ENCODE measurements at places on chromosomes 11 and 22.

DNA sequence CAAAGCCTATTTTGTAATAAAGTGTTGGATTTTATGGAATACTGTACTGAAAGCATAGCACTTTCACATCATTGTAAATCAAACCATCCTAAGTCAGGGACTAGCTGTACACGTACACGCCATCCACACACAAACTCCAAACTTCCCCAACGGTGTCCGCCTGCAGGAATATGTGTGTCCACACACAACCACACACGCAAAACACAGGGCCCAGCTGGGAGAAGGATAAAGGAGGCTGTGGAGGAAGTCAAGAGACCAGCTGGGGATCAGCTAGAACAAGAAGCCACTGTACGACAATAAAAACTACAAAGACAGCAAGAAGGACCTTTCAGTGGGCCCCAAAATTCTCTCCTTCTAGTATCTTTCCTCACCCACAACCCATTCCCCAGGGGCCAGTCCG is 1.6 kb downstream of the TRIM29 start:
- no peak for DNase-seq

DNA sequence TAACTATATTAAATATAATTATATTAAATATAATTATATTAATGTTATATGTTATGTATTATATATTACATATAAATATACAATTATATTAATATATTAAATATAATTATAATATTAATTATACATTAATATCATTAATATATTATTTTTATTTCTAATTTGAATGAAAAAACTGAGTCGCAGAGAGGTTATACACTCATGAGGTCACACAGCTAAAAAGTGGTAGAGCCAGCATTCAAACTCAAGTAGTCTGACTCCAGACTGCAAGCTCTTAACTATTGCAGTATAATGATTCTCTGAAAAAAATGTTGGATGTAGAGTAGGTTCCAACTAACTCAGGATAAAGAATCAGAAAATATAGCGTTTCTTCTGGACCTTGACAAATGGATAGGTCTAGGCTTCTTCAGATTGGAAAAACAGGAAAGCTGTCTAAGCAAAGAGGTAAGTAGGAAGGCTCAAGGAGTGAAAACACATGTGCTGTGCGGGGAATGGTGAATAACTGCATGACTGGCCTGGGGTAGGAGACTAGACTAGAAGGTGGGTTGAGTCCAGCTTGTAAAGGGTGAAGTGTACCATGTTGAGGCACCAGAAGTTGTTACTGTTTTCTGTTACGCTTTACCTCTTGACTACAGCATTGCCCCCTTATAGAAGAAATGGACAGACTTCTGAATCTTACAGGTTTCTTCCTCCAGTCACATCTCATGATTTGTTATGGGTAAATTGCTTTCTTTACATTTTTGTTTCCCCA is 80.3 kb downstream of the TRIM44 start:
- no peak for DNase-seq

DNA sequence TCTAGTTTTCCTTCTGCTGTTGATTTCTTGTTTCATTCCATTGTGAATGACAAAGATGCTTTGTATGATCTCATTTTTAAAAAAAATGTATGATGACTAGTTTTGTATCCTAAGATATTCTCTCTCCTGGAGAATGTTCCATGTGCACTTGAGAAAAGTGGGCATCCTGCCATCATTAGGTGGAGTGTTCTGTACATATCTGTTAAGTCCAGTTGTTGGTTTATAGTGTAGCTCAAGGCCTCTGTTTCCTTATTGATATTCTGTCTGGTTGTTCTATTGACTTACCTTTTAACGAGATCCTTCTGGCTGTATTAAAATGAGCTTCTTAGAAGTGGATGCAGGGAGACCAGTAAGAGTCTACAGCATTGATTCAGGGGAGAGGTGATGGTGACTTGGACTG is 35.2 kb downstream of the SGSM1 start:
- peak; percentile 45 for DNase-seq

- DNase-seq: no peak
Observed at GRCh38 chr11:116202922-116203321, 569.9 kb downstream of the BUD13 start.

GRCh38 chr11:62394825-62395538 is 23.9 kb upstream of the SCGB1A1 start:
- DNase-seq: peak; percentile 79

GRCh38 chr11:100004541-100004940 is 682.5 kb upstream of the ARHGAP42 start:
- DNase-seq: no peak

DNA sequence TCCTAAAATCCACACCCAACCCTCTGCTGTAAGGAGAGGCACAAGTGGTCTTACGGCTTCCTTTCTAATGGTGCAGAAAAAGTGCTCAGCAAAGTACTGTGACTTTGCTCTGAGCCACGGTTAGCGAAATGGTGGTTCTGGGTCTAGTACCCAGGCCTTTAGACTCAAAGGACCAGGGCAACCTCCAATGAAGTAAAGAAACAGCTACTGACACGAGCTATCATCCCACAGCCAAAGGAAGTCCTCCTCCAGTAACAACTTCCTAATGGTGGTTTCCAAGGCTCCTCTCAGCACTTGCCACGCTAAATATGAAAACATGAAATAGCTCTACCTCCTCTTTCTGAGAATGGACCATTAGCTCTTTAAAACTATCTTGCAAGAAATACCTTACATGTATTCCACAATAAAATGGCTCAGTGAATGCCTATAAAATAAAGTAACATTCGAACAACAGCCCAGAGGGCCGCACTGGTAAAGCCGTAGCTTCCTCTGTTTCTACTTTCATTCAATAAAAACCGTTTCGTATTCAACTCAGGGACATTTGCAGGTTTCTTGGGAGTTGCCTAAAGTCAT is 122.4 kb downstream of the ETS1 start:
- DNase-seq: no peak

- no peak for DNase-seq
Observed at GRCh38 chr22:45980761-45981160, 3.8 kb upstream of the WNT7B start.

- no peak for DNase-seq
Observed at GRCh38 chr11:111177037-111177871, 68.3 kb upstream of the POU2AF2 start.

GRCh38 chr11:117605331-117605730 is 191.7 kb downstream of the DSCAML1 start:
- DNase-seq: no peak

DNA sequence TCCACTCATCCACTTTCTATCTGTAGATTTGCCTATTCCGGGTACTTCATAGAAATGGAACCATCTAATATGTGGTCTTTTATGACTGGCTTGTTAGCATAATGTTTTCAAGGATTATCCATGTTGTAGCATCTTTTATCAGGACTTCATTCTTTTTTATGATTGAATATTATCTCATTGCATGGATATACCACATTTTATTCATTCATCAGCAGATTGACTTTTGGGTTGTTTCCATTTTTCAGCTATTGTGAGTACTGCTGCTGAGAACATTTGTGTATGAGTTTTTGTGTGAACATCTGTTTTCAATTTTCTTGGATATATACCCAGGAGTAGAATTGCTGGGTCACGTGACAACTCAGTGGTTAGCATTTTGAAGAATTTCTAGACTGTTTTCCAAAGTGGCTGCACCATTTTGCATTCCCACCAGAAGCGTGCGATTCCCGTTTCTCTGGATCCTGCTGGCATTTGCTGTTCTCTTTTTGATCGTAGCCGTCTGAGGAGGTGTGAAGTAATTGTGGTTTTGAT is 8.9 kb downstream of the DERL3 start:
- DNase-seq: no peak

GRCh38 chr22:44271732-44272400 is 40.9 kb downstream of the SHISAL1 start:
- DNase-seq: no peak

DNA sequence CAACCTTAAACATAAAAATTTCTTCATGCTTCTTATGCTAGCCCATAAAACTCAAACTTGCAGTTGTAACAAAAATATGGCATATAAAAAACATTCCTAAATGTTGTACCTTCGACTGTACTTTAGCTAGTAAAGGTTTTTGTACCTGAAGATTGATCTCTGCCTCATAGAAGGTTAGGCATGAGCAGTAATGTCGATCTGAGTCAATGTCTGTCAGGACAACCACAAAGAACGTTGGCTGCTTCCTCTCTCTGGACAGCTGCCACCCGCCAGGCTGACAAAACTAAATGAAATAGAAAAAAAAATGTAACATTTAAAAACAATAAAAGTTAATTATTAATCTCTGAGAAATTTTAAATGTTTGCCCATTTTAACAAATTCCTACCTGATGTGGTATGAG is 251.3 kb downstream of the SBF2 start:
- no peak for DNase-seq

GRCh38 chr11:16193897-16194381 is 162.4 kb downstream of the SOX6 start:
- no peak for DNase-seq

DNA sequence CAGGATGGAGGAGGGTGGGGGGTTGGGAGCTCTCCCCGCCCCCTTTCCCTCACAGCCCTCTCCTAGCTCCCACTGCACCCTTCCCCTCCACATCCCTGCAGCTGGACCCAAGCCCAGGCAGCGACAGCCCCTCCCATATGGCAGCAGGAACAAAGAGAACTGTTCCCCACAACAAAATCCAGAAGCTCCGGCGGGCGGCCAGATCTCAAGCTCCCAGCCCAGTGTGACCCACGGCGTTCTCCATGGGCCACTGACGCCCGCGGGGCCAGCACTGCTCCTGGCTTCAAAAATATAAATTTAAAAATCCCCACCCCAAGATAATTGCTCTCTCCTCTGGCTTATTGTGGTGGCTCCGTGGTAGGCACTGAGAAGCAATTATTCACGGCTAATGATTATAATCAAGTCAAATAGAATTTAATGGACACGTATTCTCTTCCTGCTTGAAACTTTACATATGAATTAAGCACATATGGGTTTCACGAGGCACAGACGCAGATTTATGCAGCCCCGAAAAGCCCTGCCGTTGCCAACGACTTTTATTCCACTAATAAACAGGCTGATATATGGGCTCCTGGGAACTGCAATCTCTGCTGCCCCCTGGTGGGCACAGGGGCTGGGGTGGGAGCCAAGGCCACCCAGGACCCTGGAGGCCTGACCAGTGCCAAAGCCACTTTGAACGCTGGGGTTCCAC is 17.5 kb downstream of the MACROD1 start:
- DNase-seq: peak; percentile 41

DNA sequence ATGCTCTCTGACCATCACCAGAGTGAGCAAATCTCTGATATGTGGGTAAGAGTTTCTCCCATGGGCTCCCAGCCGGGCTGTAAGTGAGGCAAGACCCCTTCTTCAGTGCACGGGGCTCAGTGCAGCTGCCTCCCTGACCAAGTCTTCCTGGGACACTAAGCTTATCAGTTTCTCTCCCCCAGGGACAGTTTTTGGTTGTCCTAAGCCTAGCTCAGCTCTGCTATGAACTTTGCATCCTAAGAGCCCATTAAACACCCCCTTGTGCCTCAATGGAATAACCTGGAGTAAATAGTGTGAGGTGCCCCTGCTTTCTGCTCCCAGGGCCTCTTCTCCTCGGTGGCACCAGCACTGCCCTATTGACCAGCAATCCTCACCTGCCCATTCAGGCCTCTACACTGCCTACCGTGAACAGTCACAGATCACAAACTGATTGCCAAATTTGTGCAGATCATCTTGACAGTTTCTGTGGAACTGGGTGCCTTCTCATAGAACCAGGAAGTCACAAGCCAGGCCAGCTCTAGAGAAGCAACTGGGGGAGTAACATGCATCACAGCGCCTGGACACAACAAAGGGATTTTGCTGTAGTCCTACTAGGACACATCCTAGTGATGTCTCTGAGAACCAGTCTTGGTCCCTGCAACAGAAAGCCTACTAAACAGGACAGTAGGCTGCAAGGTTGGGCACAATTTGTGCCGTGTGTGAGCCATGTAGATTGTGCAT is 19.5 kb upstream of the IGLL5 start:
- no peak for DNase-seq

DNA sequence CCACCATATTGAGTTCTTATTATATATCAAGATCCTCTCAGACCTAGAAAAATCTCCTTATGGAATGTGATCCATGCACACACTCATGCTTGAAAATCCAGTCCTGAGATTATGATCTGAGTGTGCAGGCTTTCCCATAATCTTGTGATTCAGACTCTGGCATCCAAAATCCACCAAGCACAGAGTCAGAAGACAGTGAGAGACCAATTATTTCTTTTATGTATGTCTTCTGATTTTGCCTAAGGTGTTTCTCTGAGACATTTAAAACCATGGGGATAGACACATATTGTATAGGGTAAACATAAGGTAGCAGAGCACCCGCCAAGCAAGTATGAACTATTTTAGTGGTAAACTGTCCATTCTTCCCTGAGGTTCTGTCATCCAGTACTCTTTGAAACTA is 52.0 kb upstream of the MMP13 start:
- DNase-seq: no peak

GRCh38 chr22:46517255-46517761 is 20.1 kb downstream of the CELSR1 start:
- DNase-seq: no peak

DNA sequence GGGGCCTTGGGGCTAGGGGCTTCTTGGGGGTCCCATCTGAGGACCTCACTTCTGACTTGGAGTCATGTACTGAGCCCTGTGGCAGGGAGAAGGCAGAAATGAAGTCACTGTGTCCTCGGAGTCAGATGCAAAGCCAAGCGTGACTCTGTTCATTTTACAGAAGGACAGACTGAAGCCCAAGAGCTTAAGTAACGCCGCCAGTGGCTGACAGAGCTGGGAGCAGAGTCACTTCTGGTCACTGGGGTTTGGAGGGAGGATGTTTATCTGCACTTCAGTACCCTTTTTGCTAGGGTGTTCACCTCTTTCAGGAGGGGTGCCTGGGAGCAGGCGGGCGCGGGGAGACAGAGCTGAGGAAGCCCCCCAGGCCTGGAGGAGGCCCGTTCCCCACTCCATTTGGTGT is 10.7 kb downstream of the CD6 start:
- DNase-seq: no peak

DNA sequence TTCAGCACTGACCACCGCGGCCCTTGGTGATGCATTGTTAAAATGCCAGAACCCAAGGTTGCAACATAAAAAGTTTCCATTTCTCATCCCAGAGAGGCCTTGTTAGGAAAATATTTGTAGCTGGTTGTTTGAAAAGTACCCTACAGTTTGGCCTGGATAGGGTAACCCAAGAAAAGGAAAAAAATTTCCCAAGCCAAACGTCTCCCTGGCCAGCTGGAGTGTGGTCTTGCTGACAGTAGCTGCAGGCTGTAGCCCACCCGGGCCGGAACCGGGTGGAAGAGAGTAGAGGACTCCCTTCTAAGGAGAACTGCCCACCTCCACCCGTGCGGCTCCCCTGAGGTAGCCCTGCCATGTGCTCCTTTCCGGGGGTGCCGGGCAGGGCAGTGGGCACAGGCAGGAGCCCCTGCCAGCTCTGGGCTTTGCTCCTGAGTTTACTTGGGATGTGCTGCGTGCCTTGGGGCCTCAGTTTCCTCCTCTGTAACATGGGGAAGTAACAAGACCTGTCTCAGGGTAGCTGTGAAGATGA is 38.5 kb downstream of the IGHMBP2 start:
- no peak for DNase-seq
